ENCODE measurements at places on chromosomes 2 and 18.
A peak's percentile ranks its signal among the peaks of the same experiment; 100 is the strongest.

GRCh38 chr2:118580651-118581050, 266.8 kb downstream of the EN1 start:
- DNase-seq, result no peak

DNA sequence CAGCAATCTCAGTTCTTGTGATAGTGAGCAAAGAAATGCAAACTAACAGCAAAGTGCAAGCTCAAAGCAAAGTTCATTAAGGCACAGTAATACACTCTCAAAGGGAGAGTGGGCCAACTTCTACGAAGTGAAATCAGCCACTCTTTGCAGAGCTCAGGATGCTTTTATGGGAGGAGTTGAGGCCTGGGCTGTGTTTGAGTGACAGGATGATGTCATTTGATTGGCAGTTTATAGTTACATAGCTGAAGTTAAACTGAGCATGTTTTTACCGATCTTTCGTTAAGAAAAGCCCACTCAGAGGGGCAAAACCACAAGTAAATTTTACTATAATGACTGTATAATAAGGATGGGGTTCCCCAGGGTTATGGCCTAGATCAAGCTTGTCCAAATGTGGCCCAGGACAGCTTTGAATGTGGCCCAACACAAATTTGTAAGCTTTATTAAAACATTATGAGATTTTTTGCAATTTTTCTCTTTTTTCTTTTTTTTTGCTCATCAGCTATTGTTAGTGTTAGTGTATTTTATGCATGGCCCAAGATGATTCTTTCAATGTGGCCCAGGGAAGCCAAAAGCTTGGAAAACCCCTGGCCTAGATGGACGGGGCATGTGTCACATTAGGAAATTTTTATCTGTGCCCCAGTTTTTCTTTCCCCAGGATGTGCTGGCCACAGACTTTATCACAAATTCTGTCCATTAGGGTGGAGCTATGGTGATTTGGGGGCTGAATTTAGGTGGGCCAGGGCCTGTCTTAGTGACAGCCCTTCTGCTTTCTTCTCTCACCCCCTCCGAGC, 8.3 kb upstream of the DNAH7 start:
- DNase-seq, result no peak

GRCh38 chr18:9530226-9531009, 55.1 kb downstream of the RALBP1 start:
- DNase-seq, result no peak

GRCh38 chr2:10518470-10519393, 70.6 kb upstream of the ODC1 start:
- DNase-seq, result no peak

- DNase-seq, result peak; percentile 70
These were observed 646 bp downstream of the PHLPP1 start for GRCh38 chr18:62715759-62716615.

DNA sequence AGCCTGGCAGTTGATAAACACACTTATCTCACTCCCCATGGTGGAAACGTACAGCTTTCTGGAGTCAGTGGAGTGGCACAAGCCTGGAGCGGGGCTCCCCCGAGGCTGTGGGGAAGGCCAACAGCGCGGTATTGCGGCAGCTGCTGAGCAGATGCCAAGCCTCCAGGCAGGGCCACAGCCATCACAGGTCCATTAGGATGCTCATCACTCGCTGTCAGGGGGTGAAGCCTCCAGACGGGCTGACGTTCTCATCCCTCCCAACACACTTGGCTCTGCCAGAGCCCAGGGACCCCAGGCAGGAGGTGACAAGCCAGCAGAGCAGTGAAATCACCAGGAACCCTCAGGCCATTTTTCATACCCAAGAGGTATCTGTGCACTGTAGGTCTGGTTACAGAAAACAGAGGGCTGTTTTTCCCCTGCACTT, 529.2 kb upstream of the KLHL29 start:
- no peak for DNase-seq

GRCh38 chr2:186575302-186575701, 14.6 kb upstream of the ITGAV start:
- no peak for DNase-seq

- no peak for DNase-seq
These were observed 272.2 kb downstream of the C1D start for GRCh38 chr2:67790622-67791021.

GRCh38 chr2:216519154-216519762, 20.6 kb downstream of the RPL37A start:
- DNase-seq, result peak; percentile 71

DNA sequence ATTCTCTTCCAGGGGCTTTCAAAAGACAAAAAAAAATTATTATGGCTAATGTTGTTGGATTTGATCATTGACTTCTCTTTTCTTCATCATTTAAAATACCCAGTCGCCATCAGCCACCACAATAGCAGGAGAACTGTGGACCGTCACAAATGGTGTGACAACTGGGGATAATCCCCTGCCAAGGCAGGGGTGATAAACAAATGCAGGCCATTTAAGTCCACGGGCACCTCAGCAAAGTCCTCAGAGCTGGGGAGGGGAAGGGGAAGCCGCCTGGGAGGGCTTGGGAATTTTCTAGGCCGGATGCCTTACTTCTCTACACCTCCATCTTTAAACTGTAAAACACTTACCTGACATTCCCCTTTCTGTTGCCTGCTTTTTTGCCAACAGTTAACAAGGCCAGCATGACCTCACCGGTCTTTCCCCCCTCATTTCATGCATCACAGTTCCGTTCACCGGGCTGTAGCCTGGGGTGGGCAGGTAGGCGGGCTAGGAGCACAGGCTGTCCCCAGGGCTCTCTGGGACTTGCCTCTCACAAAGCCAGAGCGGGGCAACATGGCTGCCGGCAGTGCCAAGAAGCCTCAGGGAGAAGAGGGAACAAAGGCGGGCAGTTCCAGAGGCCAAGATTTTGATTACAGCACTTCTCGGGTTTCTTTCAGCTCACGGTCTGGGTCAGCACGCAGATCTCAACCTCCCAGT, 820.4 kb downstream of the BCL11A start:
- DNase-seq, result no peak

GRCh38 chr2:65658881-65659280, 226.5 kb upstream of the SPRED2 start:
- no peak for DNase-seq

GRCh38 chr2:44118257-44118656, 50.4 kb upstream of the PPM1B start:
- DNase-seq, result no peak

- DNase-seq, result no peak
These were observed 108.7 kb downstream of the EN1 start for GRCh38 chr2:118738524-118739308.

DNA sequence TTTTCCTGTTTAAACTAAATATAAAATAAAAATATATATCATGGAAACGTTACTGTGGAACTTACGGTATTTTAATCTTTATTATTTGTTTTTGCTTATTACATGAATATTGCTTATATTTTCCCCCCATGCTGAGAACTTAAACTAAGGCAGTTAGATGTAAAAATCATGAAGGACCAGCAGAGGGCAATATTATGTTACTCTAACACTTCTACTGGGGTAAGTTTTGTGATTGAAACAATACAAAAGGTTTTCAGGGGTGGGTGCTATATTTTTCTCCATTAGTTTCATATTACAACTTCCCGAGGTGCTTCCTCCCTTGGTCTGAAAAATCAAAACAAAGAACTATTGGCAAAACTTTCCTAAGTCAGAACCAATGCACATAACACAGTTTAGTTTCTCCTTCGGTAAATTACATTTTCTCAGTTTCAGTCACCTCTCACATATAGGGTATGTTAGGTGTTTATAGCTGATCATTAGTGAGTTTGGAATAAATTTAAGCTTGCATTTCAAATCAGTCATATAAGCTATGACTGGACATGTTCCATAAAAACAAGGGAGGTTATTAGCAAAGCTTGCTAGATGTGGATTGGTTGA, 54.8 kb downstream of the ZNF407 start:
- DNase-seq, result peak; percentile 73

- DNase-seq, result no peak
These were observed 30.0 kb downstream of the CFAP221 start for GRCh38 chr2:119574108-119574815.

- DNase-seq, result peak; percentile 99
These were observed 888.4 kb downstream of the TSN start for GRCh38 chr2:122643725-122644329.

DNA sequence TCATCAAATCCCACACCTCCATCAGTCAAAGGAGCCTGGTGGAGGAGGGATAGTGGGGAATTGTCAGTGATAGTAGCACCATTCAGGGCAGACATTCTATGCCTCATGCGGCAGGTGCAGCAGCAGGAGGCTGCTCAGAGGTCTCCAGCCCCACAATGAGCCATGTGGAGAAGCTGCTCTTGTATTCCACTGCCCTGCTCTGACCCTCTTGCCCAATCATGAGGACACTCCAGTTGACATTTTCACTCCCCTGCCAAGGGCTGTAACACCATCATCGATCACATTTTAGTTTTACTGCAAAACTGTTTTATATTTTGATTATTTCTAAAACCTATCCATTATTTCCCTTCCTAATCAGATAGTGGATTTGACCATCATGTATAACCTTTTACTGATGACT, 487.6 kb upstream of the KLHL29 start:
- no peak for DNase-seq

GRCh38 chr2:167761465-167762136, 485.8 kb downstream of the STK39 start:
- no peak for DNase-seq

GRCh38 chr2:36478332-36478738, 119.6 kb downstream of the FEZ2 start:
- DNase-seq, result no peak

- DNase-seq, result no peak
These were observed at the start of gene DYSF for GRCh38 chr2:71453404-71454220. DYSF (plus strand) TSS chr2:71453561.

DNA sequence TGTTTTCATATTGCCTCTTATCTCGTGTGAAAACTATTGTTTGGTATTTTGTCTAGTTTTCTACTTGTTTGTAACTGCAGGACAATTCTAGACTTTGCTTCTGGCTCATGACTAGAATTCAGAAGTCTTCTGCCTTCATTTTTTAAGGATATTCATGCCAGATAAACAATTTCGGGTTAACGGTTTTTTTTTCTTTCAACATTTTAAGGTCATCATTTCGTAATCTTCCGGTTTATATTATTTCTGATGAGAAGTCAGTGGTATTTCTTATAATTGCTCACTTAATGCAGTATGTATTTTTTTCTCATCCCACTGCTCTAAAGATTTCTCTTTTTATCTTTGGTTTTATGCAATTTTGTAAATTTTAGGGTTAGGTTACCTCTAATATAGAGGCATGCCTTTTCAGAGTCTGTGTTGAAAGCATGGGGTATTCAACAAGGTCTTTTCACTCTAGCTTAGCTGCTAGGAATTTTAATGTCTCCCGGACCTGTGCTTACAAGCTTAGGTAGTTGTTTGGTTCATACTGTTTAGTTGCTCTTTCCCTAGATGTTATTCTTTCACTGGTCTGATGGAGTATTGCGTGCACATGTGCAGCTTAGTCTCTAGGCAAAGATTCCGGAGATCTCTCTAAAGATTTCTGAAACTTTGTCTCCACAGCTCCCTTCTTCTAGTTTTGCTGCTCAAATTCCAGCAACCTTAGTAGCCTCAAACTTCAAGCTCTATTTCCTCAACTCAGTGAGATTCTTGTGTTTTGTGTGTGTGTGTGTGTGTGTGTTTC, 198.1 kb downstream of the MCFD2 start:
- no peak for DNase-seq

DNA sequence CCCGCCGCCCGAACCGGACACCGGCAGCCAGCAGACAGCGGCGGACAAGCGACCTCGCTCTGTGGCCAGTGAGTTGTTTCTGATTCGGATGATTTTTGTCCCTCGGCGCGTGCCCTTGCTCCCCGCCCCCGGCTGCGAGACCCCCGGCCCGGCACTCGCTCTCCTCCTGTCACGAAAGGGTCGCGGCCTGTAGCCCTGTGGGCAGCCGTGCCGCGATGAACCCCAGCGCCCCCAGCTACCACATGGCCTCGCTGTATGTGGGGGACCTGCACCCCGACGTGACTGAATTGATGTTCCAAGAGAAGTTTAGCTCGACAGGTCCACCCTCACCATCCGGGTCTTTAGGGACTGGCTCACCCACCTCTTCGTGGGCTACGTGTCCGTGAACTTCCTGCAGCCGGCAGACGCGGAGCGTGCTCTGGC, 1257.5 kb upstream of the ACVR2A start:
- no peak for DNase-seq

- DNase-seq, result peak; percentile 39
These were observed 193.3 kb upstream of the AGAP1 start for GRCh38 chr2:235300368-235301201.

DNA sequence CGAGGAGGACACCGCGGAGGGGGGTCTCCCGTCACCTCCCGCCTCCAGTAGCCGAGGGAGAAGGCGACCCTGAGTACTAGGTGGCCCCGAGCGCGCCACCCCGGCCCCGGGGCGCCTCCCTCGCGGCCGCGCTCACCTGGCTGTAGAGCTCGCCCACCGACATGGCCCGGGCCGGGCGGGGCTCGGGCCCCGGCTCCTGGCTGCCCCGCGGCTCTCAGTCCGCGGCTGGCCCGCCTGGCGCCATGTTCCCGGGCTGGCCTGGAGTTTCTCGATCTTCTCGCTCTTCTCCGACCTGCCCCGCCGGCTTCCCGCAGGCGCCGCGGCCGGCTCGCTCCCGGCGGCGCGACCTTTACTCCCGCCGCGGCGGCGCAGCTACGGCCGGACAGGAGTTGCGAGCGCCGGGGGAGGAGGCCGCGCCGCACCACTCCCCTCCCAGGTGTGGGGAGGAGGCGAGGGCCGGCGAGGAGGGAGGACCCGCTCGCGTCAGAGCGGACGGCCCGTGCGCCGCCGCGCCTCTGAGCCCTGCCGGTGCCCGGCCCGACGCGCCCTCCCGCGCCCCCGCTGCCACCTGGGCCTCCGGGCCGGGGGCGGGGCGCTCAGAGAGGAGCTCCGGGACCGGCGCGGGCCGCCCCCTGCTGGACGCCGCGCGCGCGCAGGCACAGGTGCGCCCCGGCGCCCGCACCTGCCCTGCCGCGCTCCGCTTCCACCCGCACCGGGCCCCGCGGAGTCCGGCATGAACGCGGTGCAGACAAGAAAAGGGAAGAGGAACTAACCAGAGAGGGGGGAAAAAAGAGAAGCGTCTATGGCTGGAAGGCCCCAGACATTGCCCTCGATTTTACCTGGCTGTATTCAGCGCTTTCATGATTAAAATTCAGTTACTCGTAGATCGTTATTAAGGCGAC, at the start of gene MYO5B:
Gene MYO5B, minus strand, starts transcription at position 517 of the 902 bp plus-strand sequence. Its CDS starts 354 bp downstream, at position 163.
- DNase-seq, result peak; percentile 75

DNA sequence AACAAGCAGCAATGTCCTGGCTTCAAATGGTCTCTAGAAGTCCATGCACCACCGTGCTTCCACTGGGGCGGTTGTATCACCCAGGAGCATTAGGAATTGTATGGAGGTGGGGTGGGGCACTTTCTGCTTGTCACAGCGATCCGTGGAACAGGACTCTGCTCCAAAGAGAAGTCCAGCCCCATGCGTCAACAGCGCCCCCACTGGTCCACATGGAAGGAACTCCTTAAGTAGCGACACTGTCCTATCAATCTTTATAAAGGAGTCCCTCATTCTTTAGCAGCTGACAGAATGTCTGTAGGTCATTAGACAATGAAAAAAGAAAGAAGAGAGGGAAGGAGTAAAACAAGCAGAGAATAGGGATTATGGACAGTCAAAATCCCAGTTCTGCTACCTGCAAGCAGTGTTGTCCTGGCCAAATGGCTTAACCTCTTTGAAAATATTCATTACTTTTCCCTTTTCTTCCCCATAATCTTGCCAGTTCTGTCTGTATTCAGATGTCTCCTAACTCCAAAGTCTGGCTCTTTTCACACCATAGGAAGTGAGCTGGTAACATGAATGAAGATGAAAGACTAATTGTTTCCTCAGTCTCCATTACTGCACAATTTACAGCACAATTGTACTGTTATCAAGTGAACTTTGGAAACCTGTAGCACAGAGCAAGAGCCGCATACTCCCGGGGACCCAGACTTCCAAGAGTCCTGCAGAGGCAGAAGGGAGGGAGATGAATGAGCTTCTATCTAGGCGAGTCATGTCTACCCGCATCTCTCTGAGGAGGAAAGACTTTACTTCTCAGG, 9.9 kb downstream of the NFE2L2 start:
- DNase-seq, result no peak

GRCh38 chr18:29711932-29712331, 1330.6 kb downstream of the DSC3 start:
- no peak for DNase-seq

Data from COR-L47 (cell line).